ENCODE measurements at places on chromosomes 11 and 22.

- DNase-seq: no peak
Observed at GRCh38 chr11:100680070-100680469, 7.0 kb upstream of the ARHGAP42 start.

DNA sequence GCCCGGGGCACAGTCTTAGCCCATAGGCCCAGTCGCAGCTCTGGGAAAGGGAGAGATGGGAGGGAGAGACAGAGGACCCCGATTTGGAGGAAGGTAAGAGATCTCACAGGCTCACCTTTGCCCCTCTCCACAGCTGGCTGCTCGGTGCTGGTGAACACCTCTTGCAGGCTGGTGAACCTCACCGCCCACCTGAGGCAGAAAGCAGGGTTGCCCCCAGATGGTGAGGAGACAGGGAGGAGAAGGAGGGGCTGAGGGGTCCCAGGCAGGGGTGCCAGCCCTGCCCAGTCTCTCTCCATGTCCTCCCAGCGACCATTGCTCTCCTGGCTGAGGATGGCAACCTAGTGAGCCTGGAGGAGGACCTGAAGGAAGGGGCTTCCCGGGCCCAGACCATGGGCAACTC lies 1.2 kb downstream of the C22orf15 start:
- DNase-seq: no peak

DNA sequence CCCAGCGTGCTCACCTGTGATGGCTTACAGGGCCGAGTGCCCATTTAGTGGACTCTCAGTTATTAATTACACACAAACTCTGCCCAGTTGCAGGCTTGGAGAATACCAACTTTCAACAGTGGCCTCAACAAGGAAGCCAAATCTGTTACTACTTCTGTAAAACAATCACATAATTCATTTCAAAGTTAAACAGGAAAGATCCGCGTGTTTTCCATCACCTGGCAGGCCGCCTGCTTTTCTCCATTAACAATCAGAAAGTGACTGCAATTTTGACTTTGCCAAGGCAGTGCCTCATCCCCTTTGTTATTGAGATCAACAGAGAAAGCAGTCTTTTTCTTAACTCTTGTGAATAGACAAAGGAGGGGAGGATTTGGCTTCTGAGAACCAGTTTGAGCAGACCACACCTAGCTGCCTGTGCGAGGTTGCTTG lies 77.7 kb downstream of the BARX2 start:
- no peak for DNase-seq

- DNase-seq: no peak
Observed at GRCh38 chr11:88535916-88536547, 198.5 kb upstream of the CTSC start.

DNA sequence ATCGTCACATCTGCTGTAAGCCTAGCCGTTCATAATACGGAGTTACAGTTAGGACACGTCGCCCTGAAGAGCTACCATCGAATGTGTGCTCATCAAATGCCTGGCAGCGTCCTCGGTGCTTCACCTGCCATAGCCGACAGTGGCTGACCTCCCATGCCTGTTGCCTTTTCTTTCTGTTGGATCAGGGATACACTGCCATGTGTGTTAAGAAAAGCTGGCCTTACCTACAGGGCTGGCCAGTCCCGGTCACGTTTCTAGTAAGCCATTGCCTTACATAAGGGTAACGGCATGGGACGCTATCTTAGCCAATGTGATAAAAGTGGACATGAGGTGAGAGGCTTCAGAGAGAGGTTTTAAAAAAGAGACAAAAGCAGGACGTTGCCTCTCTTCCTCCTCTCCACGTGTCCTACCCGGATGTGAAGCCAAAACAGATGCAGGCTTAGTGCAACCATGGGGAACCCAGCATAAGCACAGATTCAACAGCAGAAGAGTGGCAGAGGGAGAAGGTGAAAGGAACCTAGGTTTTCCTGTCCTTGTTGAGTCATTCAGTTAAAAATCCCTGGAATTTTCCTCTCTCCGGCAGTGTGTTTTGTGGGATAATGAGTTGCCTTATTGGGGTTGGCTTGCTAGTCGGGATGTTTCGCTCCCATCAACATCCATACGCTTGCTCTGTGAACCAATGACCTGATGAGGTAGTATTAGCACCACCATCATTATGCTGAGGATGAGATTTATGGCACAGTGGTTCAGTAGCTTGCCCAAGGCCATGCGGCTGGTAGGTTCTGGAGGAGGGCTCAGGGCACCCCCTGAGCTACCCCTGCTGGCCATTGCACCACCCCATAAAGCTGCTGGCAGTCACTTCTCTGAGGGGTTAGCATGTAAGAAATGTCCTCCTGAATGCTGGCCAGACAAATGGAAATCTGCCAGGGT lies 67.4 kb upstream of the B3GAT1 start:
- DNase-seq: no peak

DNA sequence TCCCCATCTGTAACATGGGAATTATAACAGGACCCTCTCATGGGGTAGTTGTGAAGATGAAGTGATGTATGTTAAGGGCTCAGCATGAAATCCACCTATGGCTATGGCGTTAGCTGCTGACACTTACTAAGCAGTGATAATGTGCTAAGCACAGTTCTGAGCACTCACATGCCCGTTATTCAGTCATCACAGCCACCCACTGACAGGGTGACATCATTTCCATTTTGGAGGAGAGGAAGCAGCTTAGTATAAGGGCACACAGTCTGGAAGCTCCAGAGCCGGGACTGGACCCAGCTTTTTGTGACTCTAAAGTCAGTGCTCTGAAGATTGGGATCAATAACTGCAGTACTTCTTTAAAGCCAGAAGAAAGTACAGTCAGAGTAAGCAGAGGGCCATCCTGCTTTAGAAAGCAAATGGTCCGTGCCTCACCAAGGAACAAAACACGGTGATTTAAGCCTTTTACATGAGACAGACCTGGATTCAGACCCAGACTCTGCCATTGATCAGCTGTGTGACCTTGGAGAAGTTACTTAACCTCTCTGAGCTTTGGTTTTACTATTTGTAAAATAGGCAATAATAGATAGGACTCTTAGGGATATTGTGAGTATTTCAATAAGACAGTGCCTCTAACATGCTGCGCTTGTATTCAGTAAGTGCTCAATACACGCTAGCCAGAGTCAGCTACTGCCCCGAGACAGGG lies 61.5 kb downstream of the SGSM1 start:
- DNase-seq: no peak
